ENCODE measurements at places on chromosomes 6 and 20.

DNA sequence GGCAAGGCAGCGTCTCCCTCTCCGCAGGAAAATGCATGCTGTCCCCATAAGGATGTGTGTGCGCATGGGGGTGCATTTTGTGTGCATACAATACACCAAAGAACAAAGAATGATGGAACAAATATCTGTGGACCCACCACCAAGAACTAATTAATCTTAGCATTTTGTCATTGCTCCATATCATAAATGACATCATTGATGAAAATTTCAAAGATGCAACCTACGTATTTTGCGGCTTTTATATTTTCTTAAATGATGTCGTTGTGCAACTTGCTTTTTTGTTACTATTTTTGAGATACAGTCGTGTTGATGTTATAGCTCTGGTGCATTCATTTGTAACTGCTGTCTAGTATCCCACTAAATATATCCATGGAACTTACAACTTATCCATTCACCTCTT is 89.7 kb downstream of the SERAC1 start:
- DNase-seq = no peak

DNA sequence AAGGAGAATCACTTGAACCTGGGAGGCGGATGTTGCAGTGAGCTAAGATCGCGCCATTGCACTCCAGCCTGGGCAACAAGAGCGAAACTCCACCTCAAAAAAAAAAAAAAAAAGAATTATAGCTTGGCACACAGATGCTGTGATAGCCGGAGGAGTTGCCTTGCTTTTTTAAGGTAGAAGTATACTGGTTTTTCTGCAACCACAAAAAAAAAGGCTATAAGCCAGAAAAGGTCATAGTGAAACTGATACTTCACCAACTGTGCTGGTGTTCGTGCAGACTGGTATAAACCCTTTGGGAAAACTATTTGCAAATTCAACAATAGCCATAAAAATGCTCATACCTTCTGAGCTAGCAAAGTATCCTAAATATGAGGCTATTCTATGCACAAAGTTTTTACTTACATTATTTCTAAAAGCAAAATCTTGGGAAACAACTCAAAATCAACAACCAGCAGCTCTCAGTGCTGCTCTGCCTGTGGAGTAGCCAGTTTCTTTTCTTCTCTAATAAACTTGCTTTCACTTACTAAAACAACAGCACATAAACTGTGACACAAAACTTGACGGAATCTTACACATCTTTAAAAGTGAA is 44.0 kb downstream of the B4GALT5 start:
- DNase-seq = no peak

- DNase-seq = no peak
These were observed 3.2 kb downstream of the ACTR5 start for GRCh38 chr20:38751360-38751976.

GRCh38 chr20:22808628-22809027 is 224.3 kb upstream of the FOXA2 start:
- DNase-seq = no peak

DNA sequence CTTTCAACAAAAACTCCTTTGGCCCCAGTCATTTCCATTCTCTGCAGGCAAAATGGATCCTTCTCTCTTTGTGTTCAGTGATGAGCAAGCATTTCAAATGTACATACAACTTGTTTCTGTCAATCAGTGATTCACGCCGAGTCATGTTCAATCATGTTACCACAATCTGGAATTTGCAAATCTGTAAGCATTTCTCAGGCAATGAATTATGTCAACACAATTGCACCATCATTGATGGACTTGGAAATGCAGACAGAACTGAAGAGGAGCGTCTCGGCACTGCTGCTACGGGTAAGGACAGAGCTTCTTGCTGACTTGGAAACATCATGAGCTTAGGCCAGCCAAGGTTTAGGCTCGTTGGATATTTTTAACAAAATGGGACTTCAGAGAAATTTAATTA is 132.8 kb upstream of the AGPAT4 start:
- DNase-seq = no peak

GRCh38 chr6:137950581-137950980 is 83.5 kb downstream of the TNFAIP3 start:
- no peak for DNase-seq

DNA sequence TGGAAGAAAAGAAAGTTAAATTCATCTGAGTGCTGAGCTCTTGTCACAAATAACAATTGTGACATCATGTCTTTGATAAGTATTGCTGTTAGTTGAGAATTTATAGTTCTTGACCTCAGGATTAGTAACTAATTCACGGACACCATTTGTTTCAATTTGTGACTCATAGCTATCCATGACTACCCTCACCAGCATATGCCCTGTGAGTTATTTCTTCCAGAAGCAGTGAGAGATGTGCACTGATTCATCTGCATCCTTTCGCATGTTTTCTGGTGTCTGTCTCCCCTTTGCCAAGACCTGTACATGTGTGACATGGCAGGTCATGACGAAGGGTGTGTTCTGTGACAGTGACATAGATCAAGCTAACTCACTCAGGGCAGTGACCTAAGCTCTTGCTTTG is 86.9 kb downstream of the SOBP start:
- no peak for DNase-seq

GRCh38 chr6:69631552-69632346 is 165.1 kb downstream of the LMBRD1 start:
- no peak for DNase-seq

GRCh38 chr6:133707456-133707855 is 181.5 kb upstream of the TCF21 start:
- no peak for DNase-seq

DNA sequence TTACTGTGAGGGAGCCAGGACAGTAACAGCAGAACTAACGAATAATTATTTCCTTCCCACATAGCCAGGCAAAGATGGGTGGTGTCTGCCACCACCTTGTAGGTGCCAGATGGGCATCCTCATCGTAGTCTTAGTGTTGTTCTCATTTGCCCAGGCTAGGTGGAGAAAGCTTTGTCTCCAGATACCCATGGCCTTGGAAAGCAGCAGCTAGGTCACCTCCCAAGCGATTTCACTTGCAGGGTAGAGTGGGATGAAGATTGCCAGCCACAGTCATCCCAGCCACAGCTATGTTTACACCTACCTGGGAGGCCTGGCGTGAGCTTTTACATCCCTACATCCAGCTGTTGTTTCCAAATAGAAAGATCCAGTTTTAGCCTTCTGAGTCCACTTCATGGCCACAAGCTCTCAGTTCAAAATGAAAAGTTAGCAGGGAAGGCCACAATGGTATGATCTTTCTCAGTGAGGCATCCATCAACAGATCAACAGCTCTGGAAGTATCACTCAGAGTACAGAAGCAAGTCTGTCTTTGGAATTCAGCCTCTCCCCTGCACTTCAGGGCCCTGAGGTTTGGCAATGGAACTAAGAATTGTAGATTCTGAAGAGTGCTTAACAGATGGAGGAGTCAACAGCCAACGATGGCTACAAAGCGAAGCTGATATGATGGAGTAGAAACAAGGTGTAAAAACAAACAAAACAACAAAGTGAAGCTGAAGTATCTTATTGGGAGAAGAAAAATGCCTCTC is 11.0 kb upstream of the SNRPC start:
- DNase-seq = no peak

- no peak for DNase-seq
These were observed 325.2 kb downstream of the NRN1 start for GRCh38 chr6:5681480-5681879.

DNA sequence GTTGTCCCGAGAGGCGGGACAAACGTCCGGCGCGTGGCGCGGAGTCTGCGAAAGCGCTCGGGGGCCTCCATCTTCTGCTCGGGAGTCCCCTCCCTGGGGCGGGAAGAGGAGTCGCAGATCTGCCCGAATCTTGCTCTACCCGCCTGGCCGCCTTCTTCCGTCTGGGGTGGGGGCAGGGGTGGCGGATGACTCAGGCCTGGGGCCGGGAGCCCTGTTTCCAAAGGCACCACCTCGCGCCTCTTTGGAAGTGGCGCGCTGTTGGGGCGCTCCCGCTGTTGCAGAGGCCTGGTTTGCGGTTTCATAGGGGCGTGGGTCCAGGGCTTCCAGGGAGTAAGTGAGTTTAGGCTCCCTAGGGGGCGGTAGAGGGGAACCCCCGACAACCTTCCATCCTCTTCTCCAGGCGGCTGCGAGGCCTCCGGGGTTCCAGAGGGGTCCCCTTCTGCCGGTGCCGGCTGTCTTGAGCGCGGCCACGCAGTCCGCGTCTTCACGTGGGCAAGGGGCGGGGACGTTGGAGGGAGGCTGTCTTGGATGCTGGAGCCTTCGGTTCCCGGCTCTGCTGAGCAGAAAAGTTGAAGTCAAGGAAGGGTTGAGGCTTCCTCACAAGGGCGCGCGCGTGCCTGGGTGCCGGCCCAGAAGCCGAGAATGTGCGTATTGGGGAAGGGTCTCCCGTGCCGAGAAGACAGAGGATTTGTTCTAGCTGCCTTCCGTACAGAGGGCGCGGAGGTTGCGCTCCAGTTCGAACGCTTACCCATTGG is 2.6 kb upstream of the TFAP2C start:
- no peak for DNase-seq

- no peak for DNase-seq
These were observed 103.6 kb upstream of the CNKSR3 start for GRCh38 chr6:154614101-154614500.

- DNase-seq = no peak
These were observed 147.7 kb downstream of the SH3BGRL2 start for GRCh38 chr6:79778816-79779215.

DNA sequence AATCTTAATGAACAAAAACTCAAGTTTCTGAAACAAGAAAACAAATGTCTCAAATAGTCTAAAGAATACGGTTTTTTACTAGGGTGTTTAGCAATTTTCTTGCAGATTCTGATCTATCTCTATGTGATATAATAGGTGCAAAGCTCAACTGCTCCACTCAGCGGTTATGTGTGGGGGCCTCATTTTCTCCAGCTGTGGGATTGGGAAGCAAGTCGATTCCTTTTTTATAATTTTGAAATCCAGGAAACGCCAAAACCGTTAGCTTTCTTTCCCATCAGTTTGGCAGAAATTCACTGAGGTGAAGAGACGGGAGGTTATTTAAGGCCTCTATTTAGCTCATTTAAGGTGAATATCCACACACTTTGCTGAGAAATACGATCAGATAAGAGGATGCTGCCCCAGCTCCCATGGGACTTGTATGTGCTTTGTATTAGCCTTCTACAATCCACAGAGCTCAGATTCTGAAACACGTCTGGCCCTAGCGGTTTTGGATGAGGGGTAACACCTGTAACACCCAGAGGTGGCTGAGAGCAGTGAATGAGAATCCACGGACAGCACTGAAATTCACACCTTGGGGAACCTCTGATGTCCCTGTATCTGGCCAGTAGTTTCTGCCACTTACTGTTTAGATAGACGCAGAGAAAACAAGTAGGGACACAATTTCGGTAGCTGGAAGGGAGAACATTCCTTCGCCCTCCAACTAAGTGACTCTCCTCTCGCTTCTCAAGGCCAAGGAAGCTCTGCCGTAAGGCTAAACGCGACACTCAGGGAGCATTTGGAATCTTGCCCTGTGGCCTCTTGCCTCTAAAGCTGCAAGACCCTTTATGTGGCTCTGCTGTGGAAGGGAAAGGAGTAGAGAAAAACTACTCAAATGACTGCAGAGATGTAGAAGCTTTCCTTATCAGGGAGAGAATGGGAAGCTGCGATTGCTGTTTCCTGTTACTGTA is 6.5 kb upstream of the BCAS4 start:
- no peak for DNase-seq

DNA sequence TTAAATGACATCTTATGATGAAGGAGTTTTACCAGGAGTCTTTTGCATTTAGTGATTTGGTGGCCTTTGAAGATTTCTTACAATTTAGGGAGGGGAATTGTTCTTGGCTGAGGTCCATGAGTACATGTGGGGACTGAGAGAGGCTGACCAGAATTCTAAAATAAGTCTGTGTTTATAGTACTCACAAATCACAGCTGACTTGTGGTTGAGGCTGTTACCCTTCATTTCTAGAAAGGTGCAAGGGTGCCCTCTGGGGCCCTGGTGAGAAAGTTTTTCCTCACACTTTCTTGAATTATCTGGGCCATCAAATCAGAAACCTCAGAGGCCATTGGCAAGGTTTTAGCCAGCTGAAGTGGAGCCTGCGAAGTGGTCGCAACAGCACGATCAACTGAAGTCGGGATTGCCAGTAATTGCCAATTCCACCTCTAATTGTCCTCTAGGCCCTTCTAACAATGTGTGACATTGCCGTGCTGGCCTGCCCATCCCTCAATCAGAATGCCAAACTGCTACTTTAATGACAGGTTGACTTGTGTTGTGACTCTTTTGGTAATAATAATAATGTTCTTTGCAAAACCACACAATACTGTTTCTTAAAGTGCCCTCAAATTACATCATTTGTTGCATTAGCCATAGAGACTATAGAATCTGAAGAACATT is 221.6 kb downstream of the OGFRL1 start:
- DNase-seq = no peak

GRCh38 chr20:31485450-31486339 is 10.6 kb downstream of the REM1 start:
- DNase-seq = no peak

DNA sequence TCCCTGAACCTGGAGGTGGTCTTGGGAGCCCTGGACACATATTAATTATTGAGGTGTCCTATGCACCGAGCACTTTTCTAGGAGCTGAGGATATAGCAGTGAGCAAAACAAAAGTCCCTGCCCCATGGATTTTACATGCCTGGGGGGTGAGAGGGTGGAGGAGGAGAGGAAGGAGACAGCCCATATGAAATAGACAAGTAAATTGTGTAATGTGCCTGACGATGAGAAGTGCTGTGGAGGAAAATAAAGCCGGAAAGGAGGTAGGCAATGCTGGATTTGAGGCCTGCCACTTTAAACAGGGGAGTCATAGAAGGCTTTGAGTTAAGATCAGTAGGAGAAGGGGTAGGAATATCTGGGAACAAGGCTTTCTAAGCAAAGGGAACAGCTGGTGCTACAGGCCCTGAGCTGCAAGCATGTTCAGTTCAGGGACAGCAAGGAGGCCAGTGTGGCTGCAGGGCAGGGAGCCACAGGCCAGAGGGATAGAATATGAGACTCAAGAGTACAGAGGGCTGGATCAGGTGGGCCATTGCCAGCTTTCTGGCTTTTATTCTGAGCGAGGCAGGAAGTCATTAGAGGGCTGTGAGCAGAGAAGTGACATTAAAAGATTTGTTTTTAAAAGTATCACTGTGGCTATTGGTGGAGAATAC is 19.1 kb upstream of the MYLIP start:
- DNase-seq = no peak

- DNase-seq = no peak
These were observed 76.4 kb downstream of the TMEM242 start for GRCh38 chr6:157246771-157247484.

GRCh38 chr6:41408576-41408975 is 73.2 kb downstream of the NCR2 start:
- DNase-seq = no peak

GRCh38 chr20:38269715-38270114 is 9.2 kb upstream of the KIAA1755 start:
- no peak for DNase-seq

- no peak for DNase-seq
These were observed 14.0 kb downstream of the PLAGL1 start for GRCh38 chr6:143993965-143994646.

GRCh38 chr6:41092421-41093140 is 19.8 kb downstream of the NFYA start:
- no peak for DNase-seq

GRCh38 chr20:46823271-46823751 is 71.3 kb upstream of the EYA2 start:
- DNase-seq = no peak

Measured in GM18507 (cell line).